ENCODE measurements at places on chromosomes 11 and 22.

DNA sequence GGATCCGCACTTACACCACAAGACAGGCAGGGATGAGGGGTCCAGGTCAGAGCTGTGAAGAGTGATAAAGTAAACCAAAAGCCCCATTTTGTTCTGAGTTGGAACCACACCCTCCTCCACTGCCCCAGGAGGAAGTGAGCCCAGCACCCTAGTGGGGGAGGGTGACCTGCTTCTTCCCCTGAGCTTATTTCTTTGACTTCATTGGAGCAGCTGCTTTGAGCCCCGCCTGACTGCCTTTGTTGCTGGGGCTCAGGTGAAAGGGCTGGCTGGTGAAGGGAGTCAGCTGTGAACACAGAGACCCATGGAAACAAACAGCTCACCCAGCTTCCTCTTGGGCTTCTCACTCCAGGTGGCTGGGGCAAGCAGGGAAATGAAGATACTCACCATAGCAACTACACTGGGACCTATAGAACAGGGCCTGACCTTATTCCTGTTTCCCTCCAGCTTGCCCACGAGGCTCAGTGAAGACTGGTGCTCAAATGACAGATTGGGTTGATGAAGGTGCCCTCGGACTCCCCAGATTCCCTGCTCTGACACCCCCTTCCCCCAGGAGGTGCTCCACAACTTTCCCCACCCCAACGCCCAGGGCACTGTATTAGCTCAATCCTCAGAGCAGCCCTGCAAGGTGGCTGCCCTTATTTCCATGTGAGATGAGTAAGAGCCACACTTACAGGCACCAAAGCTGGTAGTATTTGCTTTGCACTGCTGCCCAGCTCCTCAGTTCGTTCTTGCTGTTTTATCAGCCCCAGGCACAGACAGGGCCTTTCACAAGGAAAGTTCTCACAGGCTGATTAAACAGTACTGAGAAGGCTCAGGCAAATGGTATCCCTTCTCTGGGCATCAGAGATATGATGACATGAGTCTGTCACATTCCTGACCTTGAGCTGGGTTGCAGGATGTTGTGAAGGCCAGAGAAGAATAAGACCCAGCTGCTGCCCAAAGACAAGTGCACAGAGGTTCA is 2.4 kb downstream of the UCP2 start:
- DNase-seq = peak; percentile 55

- DNase-seq = no peak
Observed at GRCh38 chr22:36292823-36293530, 40.0 kb downstream of the APOL1 start.

DNA sequence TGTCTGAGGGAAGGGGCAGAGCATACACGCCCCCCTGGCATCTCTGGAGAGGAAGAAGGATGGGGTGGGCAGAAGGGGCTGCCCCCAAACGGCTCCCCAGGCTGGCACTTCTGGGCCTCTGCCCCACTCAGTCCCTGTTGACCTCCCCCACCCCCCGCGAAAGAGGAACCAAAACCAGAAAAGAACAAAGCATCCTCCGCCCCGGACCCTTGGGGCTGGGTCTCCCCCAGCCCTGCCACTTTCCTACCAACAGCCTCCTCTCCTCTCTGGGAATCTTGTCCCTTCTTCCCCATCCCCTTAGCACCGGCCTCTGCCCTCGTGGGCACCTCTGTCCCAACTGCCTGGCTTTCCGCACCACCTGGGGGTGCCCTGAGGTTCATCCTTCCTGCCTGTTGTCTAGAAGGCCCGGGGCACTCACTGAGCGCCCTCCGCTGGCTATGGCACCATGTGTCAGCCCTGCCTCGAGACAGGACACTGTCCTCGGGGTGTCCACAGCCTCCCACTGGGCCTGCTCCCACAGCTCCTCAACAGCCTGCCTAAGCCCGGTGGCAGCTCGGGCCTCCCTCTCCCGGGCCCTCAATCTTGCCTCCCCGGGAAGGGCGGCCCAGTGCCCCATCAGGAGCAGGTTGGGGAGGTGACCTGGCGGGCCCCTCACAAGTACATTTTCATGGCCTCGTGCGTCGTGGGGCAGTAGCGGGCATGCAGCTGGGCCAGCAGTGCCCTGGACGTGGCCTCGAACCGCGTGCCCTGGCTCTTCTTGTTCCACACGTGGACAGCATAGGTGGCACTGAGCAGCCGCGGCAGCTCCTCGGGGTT is 28.2 kb downstream of the A4GALT start:
- no peak for DNase-seq

GRCh38 chr11:97909614-97910399 is 1110.9 kb upstream of the CNTN5 start:
- no peak for DNase-seq

GRCh38 chr11:92550411-92550810 is 325.8 kb downstream of the FAT3 start:
- no peak for DNase-seq

DNA sequence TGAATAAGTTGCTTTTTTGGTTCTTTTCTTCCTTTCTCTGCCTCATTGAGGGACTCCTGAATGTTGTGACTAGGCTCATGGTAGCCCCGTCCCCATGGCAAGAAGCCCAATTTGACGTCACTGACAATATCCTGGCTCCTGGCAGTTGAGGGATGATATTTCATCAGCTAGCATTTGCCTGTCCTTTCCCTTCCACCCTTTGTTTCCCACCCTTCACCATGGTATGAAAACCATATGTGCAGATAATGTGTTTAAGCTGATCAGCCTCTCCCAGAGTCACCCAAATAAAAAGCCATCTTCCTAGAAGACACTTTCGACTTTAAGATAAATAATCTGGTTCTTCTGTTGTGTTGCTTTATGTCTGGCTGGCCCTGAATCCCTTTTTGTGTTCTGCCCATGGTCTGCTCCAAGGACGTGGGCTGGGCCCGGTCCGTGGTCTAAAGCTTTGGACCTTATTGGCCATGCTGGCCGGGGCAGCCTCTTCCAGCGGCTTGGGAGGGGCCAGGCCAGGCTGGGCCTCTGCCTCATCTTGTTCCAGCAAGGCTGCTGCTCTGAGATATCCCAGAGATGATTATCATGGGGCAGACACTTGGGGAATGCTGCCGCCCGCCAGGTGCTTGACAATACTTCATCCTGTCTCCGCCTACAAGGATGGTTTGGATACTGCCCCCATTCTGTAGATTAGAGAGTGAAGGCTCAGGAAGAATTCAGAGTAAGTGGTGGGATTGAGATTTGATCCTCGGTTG is 5.1 kb downstream of the TSPAN18 start:
- no peak for DNase-seq

GRCh38 chr11:119427279-119427678 is 4.3 kb upstream of the THY1 start:
- no peak for DNase-seq

GRCh38 chr11:106463154-106463553 is 385.7 kb downstream of the AASDHPPT start:
- DNase-seq = no peak

DNA sequence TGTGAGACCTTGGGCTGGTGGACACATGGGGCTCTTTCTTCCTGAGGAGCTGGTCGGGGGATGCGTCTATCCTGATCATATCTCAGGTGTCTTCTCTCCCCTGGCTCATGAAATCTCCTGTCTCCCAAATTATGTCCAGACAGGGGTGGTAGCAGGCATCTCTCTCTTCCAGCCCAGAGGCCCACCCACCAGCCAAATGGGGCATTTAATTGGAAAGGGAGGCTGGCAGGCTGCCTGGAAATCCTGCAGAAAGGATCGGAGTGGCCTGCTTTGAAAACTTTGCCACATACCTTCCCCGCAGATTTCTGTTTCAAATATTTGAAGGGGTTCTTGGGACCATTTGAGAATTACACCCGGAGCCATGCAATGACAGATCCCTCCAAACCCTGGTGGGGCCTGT is 37.4 kb downstream of the SMIM38 start:
- no peak for DNase-seq

DNA sequence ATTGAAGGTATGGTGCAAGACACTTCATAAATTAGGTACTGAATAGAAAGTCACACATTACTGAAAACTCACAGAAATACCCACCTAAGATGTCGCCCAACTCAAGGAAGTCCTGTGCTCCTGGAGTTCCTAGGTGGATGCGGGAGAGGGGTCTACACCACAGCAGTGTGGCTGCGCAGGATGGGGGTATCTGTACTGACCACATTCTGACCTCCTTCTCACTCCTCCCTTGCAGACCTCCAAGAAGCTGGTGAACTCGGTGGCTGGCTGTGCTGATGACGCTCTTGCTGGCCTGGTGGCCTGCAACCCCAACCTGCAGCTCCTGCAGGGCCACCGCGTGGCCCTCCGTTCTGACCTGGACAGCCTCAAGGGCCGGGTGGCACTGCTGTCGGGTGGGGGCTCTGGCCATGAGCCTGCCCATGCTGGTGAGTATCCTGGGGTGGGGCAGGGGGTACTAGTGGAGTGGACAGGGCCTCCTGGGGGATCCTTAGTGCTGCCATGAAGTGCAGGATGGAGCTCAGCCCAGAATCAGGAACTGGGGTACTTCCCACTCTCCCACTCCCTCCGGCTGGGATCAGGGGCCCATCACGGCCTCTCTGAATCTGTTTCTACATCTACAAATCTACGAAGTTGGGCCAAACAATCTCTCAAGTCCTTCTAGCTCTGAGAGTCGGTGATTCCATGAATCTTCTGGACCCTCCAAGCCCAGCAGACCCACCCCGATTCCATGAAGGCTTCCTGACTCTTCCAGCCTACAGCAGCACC is 4.9 kb downstream of the TKFC start:
- DNase-seq = no peak

GRCh38 chr11:95697614-95698408 is 91.8 kb downstream of the FAM76B start:
- DNase-seq = no peak

DNA sequence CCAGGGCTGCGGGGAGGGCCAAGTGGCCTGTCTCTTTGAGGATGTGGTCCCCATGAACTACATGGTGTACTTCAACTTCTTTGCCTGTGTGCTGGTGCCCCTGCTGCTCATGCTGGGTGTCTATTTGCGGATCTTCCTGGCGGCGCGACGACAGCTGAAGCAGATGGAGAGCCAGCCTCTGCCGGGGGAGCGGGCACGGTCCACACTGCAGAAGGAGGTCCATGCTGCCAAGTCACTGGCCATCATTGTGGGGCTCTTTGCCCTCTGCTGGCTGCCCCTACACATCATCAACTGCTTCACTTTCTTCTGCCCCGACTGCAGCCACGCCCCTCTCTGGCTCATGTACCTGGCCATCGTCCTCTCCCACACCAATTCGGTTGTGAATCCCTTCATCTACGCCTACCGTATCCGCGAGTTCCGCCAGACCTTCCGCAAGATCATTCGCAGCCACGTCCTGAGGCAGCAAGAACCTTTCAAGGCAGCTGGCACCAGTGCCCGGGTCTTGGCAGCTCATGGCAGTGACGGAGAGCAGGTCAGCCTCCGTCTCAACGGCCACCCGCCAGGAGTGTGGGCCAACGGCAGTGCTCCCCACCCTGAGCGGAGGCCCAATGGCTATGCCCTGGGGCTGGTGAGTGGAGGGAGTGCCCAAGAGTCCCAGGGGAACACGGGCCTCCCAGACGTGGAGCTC is 13.5 kb downstream of the ADORA2A start:
- DNase-seq = no peak

GRCh38 chr11:83663446-83663845 is 377.3 kb upstream of the CCDC90B start:
- DNase-seq = no peak

DNA sequence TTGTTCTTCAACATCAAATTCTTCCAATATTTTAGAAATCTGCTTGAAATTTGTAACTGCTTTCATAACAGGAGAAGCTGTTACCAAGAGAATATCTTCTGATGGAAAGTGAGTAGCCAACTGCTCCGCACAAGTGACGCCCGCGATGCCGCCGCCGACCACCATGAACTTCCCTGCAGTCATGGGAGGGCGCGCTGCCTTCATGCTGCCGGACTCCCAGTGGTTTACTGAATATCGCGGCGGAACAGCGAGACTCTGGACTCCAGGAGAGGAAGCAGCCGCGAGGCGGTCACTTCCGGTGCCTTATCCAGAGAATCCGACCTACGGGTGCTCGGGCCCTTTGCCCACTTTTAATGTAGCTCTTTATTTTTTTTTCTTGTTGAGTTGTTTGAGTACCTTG is 190.6 kb downstream of the GUCY1A2 start:
- no peak for DNase-seq

DNA sequence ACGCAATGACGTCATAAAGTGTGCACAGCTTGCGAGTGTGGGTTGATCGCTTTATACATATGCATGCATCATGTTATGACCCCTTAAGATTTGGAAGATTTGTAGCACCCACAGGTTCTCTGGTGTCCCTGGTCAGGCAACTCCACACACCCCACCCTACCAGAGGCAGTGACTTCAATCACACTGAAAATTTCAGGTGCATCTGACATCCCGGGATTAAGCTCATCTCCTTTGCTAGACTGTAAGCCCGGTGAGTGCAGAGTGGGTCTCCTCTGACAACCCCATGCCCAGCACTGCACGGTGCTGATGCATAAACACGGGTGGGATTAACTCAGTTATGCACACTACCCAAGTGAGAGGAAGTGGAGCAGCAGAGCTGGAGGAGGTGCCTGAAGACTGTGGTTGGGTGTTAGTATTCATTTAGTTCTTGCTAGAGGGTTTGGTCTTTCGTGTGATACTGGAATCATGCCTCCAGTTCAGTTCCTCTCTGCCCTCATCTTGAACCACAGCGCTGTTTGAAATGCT is 6.5 kb downstream of the ARSA start:
- no peak for DNase-seq

DNA sequence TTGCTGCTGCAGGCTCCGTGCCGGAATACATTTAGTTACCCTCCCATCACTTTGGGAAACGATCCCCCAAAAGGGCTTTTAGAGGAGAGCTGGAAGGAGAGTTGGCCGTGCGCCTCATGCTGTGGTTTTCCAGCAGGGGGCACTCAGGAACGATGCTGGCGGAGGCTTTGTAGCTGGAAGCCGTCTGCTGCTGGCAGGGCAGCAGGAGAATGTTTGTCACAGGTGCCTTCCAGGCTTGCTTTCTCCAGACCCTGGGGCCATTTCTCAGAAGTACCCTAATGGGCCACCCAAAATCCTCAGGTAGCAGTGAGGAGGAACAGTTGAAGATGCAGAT is 30.0 kb upstream of the CABP7 start:
- DNase-seq = no peak

DNA sequence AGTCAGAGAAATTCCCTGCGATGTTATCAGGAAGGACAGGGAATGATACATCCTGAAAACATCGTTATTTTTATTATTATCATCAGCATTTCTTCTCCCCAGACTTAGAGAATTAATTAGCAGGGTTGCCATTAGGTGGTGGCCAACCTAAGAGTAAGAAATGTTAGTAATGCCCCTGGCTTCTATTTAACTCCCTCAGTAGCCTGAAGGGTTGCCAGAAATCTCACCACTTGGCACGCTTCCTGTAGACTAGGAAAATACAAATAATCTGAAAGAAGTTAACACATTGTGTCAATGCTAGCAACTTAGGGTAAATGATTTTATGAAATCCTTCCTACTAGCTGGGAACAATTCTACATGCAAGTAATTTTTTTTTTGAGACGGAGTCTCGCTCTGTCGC is 45.5 kb downstream of the ENDOD1 start:
- no peak for DNase-seq

Measured in activated T-helper 1 cell treated with anti-CD3 and anti-CD28 coated beads, Interleukin-2, amount 50 U/mL, for 16 hours (primary cell).